ENCODE measurements at places on chromosomes 13 and 19.
A peak's percentile ranks its signal among the peaks of the same experiment; 100 is the strongest.

DNA sequence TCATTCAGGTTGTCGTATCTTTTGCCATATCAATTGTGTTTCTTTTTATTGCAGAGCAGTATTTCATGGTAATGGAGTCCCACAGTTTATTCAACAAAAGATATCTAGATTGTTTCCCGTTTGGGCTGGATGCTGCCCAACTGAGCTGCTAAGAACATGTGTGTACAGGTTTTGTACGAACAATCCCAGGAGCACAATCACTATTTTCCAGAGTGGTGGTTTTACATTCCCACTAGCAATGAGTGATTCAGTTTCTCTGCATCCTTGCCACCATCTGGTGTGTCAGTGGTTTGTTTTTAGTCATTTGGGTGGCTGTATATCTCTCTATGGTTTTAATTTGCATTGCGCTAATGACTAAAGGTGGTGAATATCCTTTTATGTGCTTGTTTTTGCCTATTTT, 52.7 kb upstream of the ZDHHC20 start:
- DNase-seq = no peak

DNA sequence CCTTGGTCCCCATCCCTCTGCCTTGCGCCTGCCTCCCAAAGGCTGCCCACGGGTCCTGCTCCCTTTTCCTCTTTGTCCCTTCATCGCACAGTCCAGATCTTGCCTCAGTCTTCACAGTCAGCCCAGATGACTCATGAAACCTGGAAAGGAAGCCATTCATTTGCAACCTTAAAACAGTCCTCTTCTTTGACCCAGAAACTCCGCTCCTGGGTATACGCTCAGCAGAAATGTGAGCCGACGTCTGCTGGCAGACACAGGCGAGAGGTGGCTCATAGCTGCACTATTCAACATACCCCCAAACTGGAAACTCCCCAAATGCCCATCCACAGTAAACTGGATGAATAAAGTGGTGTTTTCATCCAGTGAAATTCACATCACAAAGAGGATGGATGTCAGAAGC, 13.6 kb upstream of the PEPD start:
- DNase-seq = peak; percentile 7

GRCh38 chr19:48812094-48812929, 1.5 kb upstream of the BCAT2 start:
- peak; percentile 58 for DNase-seq

DNA sequence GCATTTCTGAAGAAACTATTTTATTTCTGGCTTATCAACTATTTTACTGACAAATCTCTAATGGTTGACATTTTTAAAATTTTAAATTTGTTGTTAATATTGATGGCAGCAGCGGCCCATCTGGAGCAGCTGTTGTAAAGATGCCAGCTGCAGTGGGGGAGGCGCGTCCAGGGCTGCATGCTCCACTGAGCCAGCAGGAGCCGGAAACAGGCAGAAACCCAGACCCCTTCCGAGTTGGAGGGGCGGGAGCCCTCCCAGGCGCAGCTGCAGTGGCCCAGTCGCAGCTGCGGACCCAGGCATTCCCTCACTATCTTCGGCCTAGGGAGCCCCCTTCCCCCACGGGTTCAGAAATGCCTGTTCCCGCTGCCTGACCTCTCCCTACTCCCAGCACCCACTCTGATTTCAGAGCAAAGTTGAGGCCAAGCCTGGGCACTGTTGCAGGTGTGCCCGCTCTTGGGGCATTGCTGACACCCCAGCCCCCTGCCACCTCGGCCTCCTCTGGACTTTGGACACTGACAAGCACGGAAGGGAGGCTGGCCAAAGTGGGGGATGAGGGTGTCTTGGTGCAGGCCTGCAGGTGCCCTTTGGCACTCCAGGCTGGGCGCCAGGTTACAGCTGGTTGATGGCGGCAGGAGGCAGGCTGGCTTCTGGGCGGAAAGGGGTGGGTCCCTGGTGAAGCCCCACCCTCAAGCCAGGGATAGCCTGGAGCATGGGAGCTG, 69.2 kb downstream of the PIBF1 start:
- DNase-seq = no peak

DNA sequence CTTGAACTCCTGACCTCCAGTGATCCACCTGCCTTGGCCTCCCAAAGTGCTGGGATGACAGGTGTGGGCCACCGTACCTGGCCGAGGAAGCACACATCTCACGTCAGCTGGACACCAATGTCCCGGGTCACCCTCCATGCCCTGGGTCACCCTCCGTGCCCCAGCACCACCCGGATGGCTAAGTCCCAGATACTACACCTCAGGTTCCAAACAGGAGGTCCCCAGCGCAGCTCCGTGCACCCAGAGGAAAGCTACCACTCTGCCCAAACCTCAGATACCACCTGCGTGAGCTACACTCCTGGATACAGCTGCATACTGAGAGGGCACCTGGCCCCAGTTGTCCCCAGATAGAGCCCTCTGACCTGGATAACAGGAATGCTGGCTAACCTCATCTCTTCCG, 14.0 kb downstream of the LRRC4B start:
- DNase-seq = no peak

DNA sequence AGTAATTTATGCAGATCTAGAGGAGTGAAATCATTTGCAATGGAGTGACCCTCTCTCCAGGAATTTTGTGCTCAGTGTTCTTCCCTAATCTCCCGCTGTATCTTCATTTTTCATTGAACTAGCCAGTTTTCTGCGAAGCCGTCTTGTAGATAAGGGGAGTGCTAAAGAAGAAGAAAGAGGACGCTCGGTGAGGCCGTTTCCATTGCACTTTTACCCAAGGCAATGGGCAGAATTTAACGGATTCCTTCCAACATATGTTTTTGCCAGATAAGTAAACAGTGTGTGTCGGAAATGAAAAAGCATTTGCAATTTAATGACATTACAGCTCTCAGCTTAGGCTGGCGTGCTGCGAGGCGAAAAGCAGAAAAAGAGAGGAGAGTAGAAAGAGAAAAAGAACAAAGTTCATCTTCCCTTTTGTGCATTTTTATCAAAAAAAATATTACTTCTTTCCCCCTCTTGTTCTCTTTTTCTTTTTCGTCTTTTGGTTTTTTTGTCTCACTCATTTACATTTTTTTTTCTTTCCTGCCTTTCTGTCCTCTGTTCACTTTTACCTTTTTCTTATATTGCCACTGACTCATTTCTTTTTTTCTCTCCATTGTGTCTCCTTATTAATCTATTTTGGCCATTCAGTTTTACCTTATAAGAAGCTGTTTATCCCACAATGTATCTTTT, 49.9 kb downstream of the SOX21 start:
- DNase-seq = no peak

Measured in fibroblast of pulmonary artery (primary cell).